ENCODE measurements at places on chromosomes 2 and 18.

DNA sequence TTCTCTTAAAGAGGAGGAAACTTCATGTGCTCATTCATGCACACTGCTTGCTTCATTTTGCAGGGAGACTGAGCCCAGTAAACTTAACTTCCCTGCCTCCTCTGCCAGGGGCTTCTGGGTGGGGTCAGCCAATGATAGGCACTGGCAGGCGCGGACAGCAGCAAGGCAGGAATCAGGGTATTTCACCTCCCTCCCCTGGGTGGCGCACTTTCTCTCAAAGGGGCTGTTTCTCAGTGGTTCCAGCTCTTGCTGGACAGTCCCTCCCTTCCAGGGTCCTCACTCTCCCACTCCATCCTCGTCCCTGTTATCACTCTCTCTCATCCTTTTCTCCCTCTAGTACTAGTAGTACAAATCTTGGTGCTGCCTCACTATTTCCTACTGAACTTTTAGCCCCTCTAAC lies 320.5 kb upstream of the ZNF521 start:
- peak; percentile 3 for DNase-seq

- DNase-seq = no peak
These were observed 276.4 kb downstream of the TGIF1 start for GRCh38 chr18:3726238-3726951.

DNA sequence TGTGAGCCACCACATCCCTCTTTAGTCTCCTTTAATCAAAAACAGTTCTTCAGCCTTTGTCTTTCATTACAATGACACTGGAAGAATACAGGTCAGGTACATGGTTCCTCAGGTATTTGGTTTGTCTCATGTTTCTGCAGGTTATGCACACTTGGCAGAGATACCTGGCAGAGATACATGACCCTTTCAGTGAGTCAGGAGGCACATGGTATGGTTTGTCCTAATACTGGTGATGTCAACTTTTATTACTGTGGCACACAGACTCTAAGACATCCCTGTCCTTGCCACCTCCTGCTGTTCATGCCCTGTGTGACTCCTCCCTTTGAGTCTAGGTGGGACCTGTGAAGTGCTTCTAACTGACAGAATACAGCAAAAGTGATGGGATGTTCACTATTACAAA lies 58.4 kb downstream of the SPIRE1 start:
- DNase-seq = no peak

GRCh38 chr2:30134582-30134981 lies 12.2 kb upstream of the YPEL5 start:
- DNase-seq = no peak

DNA sequence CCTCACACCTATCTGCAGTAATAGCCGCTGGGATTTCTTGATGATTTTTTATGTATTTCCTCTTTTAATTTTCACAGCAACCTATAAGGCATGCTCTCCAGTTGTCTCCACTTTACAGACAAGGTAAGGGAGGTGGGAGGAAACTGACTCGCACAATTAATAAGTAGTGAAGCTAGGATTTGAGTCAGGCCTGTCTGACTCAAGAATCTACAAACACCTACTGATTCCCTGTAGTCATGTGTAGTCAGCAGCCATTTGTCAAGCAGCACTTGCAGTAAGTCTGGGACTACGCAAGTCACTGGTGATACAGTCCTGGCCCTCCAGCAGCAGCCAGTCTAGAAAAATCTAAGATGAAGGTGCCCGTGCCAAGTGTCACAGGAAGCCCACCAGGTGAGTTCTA lies 193.6 kb upstream of the PKDCC start:
- peak; percentile 62 for DNase-seq

- no peak for DNase-seq
These were observed at the start of gene ADD2 for GRCh38 chr2:70767699-70768589. ADD2 (minus strand) TSS chr2:70768200; CDS start chr2:70706408, 61,792 bp downstream.

- no peak for DNase-seq
These were observed 2.0 kb downstream of the NBEAL1 start for GRCh38 chr2:203016716-203017115.

DNA sequence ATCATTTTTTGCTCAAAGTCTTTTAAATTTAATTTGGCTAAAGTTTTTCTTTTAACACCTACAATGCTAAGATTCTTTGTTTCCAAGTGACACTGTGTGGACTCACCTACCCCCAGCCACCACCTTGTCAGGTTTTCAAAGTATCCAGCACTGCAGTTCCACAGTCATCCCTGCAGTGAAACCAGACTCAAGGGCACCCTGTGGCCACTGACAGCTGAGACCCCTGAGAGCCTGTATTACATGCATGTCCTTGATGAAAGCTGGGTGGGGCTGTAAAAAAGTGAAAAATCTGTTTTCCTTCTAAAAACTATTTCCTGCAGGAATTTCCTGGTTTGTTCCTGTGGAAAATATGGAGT lies 19.9 kb downstream of the TPRKB start:
- DNase-seq = no peak

- peak; percentile 60 for DNase-seq
These were observed 1.1 kb downstream of the TMX3 start for GRCh38 chr18:68713796-68714195.

DNA sequence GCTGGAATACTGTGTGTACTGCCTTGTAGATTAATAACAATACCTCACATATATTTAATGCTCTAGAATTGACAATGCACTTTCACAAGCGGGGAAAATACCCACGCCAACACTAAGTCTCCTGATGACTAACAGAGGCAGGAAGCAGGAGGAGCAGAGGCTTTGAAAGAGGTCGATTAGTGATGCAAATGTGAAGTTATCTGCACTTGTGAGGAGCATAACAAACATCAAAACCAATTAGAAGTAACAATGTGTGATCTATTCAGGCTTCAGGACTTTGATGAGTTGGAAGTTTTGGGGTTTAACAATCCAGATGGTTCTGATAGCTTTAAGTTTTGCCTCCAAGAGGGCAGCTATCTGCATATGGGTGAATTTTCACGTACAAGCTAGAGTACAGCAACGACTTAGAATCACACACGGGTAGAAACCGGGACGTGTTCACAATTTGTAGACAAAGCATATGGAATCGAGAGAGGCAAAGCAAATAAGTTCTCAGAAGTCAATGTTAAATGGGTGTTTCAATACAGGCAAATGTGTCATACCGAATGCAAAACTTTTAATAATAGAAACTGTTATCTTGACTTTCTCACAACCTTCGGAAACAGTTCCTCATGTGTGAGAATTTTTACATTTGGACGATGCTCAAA lies 114.5 kb downstream of the METTL8 start:
- DNase-seq = no peak

DNA sequence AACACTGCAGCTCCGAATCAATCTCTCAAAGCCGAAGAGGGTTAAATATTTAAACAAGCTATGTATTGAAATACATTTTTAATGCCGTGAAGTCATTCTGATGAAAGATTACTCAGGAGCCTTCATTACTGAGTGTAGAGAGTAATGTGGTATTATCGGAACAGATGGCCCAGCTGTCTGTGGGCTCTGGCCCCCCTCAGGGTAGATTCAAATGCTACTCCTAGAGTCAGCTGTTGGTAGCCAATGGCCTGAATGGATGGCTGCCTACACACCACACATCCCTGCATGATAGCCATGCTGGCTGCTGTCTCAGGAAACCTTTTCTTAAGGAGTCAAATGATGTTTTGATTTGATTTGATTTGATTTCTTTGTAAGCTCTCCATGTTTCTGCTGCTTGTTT lies 732.3 kb upstream of the CELF4 start:
- DNase-seq = no peak

- no peak for DNase-seq
These were observed 223.6 kb upstream of the AGAP1 start for GRCh38 chr2:235270291-235270690.

- no peak for DNase-seq
These were observed 110.1 kb downstream of the MAIP1 start for GRCh38 chr2:200065477-200065876.

DNA sequence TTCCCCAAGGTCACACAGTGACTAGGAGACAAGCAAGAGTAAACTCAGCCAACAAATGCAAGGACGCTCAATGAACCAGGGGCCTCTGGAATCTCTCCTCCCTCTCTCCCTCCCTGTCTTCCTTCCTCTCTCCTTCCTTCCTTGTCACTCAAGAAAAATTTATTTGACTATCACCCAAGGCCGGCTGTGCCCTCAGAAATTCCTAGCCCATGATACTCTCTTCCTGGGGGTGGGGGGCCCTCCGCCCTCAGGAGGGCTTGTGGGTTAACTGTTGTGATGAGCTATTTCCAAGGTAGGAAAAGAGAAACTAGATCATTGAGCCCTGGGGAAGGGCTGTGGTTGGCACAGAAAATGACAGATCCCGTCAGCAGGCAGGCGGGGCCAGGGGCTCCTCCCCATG lies 21.7 kb downstream of the INHBB start:
- DNase-seq = no peak

- DNase-seq = no peak
These were observed 856.8 kb downstream of the DPP10 start for GRCh38 chr2:115299199-115299598.

- no peak for DNase-seq
These were observed 31.0 kb downstream of the MRPS9 start for GRCh38 chr2:105068875-105069274.

- no peak for DNase-seq
These were observed 2.5 kb downstream of the AGFG1 start for GRCh38 chr2:227474410-227474809.

DNA sequence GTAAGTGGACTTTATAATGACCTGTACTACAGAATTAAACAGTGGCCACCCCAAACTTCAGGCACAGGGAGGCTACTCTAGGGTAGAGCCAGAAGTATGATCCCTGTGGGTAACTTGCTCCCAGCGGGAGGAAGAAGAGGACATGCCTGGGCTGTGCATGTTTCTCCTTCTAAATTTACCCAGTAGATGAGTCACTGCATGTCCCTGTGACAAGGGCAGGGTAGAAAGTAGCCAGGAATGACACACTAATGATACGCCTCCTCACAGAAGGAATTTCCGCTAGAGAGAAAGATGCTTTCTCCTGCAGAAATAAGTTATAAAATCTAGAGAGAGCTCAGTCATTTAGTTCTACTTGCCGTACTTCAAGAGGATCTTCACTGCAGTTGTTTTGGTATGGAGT lies 7.5 kb downstream of the ACYP2 start:
- peak; percentile 83 for DNase-seq

DNA sequence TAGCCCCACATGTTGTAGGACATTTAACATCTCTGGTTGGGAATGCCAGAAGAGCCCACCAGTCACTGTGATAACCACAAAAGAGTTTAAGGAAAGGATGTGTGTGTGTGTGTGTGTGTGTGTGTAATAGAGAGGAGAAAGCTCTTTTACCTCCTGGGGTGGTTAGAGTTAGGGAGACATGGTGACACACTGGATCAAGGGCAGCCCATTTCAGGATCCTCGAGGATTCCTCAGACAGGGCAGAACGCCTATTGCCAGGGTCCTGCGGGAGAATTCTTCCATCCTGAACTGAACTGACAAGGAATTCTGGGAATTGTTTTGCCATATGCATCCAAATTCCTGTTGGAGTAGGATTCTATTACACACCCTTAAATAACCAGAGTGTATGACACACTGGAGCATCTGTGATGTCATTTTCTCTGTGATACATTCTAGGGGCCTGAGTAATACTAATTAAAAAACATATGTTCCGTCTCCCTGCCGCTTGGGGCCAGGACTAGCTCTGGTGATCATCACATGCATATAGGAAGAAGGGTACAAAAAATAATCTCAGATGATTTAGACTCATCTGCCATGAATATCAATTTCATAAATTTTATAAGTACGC lies 156.4 kb upstream of the MMADHC start:
- DNase-seq = peak; percentile 72

- no peak for DNase-seq
These were observed 52.8 kb downstream of the CHMP3 start for GRCh38 chr2:86510436-86510933.

DNA sequence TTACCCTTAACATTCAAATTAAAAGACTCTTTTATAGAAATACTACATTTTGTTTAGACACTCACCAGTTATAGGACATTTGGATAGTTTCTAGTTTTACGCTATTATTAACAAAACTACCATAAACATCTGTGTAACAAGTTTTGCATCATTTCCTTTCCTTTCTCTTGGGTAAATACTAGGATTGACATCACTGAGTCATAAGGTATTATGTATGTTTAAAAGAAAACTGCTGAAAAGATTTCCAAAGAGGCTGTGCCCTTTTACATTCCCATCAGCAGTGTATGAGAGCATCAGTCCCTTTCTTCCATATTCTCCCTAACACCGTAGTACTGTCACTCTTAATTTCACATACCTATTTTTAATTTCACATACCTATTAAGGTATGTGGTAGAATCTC lies 130.6 kb downstream of the USP34 start:
- DNase-seq = peak; percentile 26

- no peak for DNase-seq
These were observed 22.1 kb downstream of the COL5A2 start for GRCh38 chr2:189157456-189157855.

DNA sequence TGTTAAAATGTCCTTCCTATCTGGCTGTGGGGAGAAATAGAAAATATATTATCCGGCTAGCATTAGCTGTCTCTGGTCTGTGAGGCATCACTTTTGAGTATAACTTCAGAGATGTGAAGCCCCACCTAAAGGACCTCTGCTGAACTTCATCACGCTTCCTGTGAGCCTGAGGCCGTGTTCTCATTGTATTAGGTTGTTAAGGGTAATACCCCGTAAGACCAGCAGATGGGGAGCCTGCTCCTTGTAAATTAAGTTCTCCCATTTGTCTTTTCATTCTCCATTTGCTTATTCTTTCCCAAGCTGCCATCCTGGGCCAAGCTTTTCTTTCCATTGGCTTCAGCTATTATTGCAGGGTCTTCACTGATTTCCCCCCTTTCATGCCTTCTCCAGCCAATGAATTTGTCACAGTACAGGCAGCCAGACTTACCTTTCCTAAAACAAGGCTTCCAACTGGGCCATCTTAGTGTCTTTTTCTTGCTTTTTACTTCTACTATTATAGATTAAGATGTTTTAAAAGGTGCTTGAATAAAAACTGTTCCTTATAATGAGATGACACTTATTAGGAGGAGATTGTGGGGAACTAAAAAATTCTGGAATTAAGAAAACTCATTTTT lies 12.4 kb downstream of the NIF3L1 start:
- DNase-seq = peak; percentile 98

GRCh38 chr2:64537991-64538390 lies 13.9 kb downstream of the AFTPH start:
- peak; percentile 19 for DNase-seq

DNA sequence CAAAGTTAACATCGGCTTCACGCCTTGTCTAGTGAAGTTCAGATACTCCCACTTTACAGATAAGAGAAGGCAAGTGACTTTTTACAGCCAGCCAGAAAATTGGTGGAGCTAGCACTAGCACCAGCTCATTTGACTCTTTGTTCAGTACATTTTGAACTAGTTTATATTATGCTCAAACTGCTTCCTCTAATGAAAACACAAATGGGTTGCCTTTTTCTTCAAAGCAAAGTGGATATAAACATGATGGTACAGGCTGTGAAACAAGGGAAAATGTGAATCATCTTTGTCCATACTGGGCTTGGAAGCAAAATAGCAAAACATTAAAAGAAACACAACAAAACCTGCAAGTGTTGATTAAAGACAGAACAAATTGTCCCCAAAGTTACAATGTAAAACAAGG lies 99.6 kb upstream of the LHCGR start:
- DNase-seq = no peak

DNA sequence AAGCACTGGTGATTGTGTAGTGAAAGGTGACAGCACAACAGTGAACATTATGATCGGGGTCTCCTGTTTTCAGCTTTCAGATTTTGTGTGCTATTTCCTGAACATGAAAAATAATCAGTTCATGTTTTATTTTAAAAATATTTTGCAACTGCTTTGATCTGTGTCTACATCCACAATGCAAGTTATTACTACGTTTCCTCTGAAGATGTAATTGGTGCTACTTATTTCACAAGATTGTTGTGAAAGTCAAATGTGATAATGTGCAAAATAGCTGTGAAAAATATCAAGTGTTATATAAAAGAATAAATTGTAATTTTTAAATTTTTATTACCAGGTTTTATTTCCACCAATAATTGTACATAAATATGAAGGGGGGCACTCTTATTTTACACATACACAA lies 6.1 kb upstream of the GCA start:
- DNase-seq = no peak
